ENCODE measurements at places on chromosomes 6 and 20. TPM values are rescaled to one million over a fixed set of nuclear protein-coding genes. Genes with fewer than 3 reads are reported as not detected.

FAM217B gene
- 26.5 TPM for total RNA-seq

LY6G5C gene
- total RNA-seq = 2.5 TPM

TMC2 gene
- 3.5 TPM for total RNA-seq

CFB gene
- total RNA-seq = 3.2 TPM

SLC17A3 gene
- not detected for total RNA-seq

C6orf47 gene
- 15.9 TPM for total RNA-seq

CRISP3 gene
- not detected for total RNA-seq

PSORS1C1 gene
- not detected for total RNA-seq

CST1 gene
- total RNA-seq = not detected

CSTF1 gene
- 27.2 TPM for total RNA-seq

MAS1 gene
- total RNA-seq = under 0.01 TPM

OPN5 gene
- total RNA-seq = not detected

BTNL2 gene
- not detected for total RNA-seq

PTCRA gene
- not detected for total RNA-seq

SRMS gene
- not detected for total RNA-seq

RAE1 gene
- total RNA-seq = 34.4 TPM

C20orf144 gene
- not detected for total RNA-seq

CNPY3 gene
- 26.3 TPM for total RNA-seq

FILIP1 gene
- total RNA-seq = 5.3 TPM

TNFRSF6B gene
- 1.6 TPM for total RNA-seq

WFDC10B gene
- not detected for total RNA-seq

PPIL6 gene
- 32.5 TPM for total RNA-seq

ZNF831 gene
- total RNA-seq = 0.23 TPM

SNTA1 gene
- total RNA-seq = 22.1 TPM

WFDC12 gene
- not detected for total RNA-seq

RHAG gene
- total RNA-seq = 0.92 TPM

C6orf15 gene
- total RNA-seq = not detected

TMEM244 gene
- total RNA-seq = not detected

PRDM1 gene
- total RNA-seq = 1.8 TPM

CDKAL1 gene
- total RNA-seq = 41.3 TPM
